Spinal cord (tissue), 10 donors: ENCODE measurements at places on chromosomes 11 and 22.
A peak's percentile ranks its signal among the peaks of the same experiment; 100 is the strongest.

DNA sequence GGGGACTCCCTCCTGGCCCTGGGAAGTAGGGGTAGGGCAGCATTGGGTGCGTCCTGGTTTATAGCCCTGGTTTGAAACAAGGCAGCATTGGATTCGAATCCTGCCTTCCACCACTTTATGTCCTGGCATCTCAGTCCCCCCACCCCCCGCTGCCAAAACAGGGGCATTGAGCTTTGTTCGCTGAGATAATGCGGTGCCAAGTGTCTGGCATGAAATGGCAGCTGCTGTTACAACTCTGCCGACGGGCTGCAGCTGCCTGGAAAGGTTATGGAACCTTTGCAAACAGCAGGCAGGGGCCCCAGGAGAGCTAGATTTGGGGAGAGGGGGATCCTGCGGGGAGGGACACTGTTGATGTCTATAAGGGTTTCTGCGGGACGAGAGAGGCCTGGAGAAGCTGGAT is 1.9 kb downstream of the TST start:
- DNase-seq, result no peak
- H3K4me1 ChIP-seq, result peaks cover 64% of the 10 kb centered on the region
- no peaks in the 10 kb centered on the region for H3K27me3 ChIP-seq
- H3K27ac ChIP-seq, result no peak overlapping the region

DNA sequence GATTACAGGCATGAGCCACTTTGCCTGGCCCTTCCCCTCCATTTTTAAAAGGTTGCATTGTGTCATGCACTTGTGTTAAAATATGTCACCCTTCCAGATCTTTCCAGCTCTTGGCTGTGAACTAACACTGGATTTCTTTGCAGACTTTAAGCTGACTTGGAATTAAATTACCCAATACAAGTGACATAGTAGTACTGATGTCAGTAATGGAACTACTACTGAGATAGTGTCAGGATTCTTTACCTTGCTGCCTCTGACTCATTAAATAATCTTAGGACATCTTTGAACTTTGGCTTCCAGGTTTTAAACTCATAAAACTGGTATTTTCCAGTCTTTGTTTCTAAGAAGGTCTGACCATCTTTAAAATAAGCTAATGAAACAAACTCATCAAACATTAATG is 51.8 kb upstream of the OR4B1 start:
- DNase-seq, result no peak
- H3K27me3 ChIP-seq, result no peaks in the 10 kb centered on the region
- H3K27ac ChIP-seq, result no peak overlapping the region
- peaks cover 15% of the 10 kb centered on the region for H3K36me3 ChIP-seq

GRCh38 chr22:32680895-32681294 is 120.6 kb upstream of the TIMP3 start:
- no peaks in the 10 kb centered on the region for H3K36me3 ChIP-seq
- H3K4me1 ChIP-seq, result no peaks in the 10 kb centered on the region
- H3K4me3 ChIP-seq, result no peak overlapping the region

GRCh38 chr11:129223701-129224149 is 31.6 kb upstream of the ARHGAP32 start:
- no peaks in the 10 kb centered on the region for H3K36me3 ChIP-seq
- DNase-seq, result no peak
- no peak overlapping the region for H3K4me3 ChIP-seq
- H3K27me3 ChIP-seq, result no peaks in the 10 kb centered on the region

GRCh38 chr22:21867528-21868266 is at the start of gene MAPK1:
TSS of gene MAPK1 (minus strand) at chr22:21867645. CDS start at chr22:21867440, 205 bp downstream.
- peak within 1 kb of the TSS; percentile 80 for H3K4me3 ChIP-seq
- H3K27ac ChIP-seq, result peak within 1 kb of the TSS; percentile 89
- H3K36me3 ChIP-seq, result no peaks in the 10 kb centered on the region
- peaks cover 16% of the 10 kb centered on the region for H3K4me1 ChIP-seq
- H3K27me3 ChIP-seq, result no peaks in the 10 kb centered on the region

GRCh38 chr11:64206457-64207255 is at the start of gene FERMT3:
TSS of gene FERMT3 (plus strand) at chr11:64206721. CDS start at chr11:64207365, 644 bp downstream.
- no peak within 1 kb of the TSS for H3K4me3 ChIP-seq
- H3K4me1 ChIP-seq, result peaks cover 23% of the 10 kb centered on the region
- no peak for DNase-seq
- no peaks in the 10 kb centered on the region for H3K27me3 ChIP-seq
- H3K27ac ChIP-seq, result peak within 1 kb of the TSS; percentile 75
- H3K36me3 ChIP-seq, result peaks cover 91% of the 10 kb centered on the region

GRCh38 chr22:42265321-42265720 is 5.1 kb downstream of the TCF20 start:
- peaks cover 5% of the 10 kb centered on the region for H3K4me1 ChIP-seq
- H3K27ac ChIP-seq, result no peak overlapping the region
- no peaks in the 10 kb centered on the region for H3K36me3 ChIP-seq
- DNase-seq, result no peak

- H3K27me3 ChIP-seq, result peaks cover 2% of the 10 kb centered on the region
- H3K36me3 ChIP-seq, result no peaks in the 10 kb centered on the region
- H3K4me3 ChIP-seq, result no peak overlapping the region
- H3K4me1 ChIP-seq, result peaks cover 5% of the 10 kb centered on the region
- DNase-seq, result no peak
Observed at GRCh38 chr22:47276450-47276820, 514.0 kb downstream of the TBC1D22A start.

- no peaks in the 10 kb centered on the region for H3K36me3 ChIP-seq
- DNase-seq, result no peak
- H3K4me1 ChIP-seq, result peaks cover 24% of the 10 kb centered on the region
- H3K27ac ChIP-seq, result no peak overlapping the region
Observed at GRCh38 chr22:49515475-49515874, 312.2 kb downstream of the BRD1 start.

DNA sequence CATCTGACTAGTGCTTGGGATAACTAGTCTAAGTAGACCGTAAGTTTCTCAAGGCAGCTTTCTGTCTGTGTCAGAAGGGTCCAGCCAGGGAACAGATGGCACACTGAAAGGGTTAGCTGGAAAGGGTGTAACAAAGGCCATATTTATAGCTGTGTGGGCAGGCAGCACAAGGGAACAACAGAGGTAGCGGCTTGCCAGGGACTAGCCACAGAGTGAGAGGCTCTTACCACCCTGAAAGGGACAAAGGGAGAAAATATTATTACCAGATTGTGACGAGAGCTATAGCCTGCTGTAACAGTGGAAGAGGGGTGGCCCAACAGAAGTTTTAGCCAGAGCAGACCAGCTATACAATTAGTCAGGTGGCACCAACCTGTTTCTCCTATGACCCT is 129.4 kb downstream of the CCDC34 start:
- H3K36me3 ChIP-seq, result no peaks in the 10 kb centered on the region
- peaks cover 11% of the 10 kb centered on the region for H3K4me1 ChIP-seq
- no peak for DNase-seq
- no peak overlapping the region for H3K27ac ChIP-seq
- H3K27me3 ChIP-seq, result peaks cover 2% of the 10 kb centered on the region
- H3K4me3 ChIP-seq, result no peak overlapping the region

DNA sequence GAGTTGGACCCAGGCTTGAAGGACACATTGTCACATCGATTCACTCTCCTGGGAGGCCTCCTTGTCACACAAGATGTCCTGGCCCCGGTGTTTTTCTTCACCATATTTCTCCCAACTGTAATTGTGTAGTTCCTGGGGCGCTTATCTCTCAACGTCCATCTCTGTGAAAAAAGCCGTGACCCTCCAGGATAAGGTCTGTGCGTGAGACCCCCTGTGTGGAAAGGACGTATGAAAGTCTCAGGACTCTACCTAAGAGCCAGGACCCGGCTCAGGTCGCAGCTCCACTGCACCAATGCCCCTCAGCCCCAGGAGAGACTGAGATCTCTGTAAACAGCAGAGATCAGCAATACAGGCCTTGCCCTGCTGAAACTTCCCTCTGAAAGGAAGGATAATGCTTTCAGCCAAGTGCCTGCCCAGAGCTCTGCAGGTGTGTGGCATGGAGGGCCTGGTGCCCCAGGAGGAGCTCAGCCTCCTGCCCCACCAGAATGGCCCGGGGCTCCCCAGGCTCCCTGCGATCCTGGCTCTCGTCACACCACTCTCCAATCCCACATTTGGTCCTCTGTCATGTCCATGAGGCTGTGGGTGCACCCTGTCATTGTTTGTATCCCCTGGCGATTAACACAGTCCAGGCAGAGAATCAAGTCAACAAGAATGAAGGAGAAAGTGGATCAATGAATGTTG is 119.2 kb upstream of the TMEM45B start:
- no peak for DNase-seq
- H3K27me3 ChIP-seq, result peaks cover 10% of the 10 kb centered on the region
- H3K4me1 ChIP-seq, result peaks cover 10% of the 10 kb centered on the region

DNA sequence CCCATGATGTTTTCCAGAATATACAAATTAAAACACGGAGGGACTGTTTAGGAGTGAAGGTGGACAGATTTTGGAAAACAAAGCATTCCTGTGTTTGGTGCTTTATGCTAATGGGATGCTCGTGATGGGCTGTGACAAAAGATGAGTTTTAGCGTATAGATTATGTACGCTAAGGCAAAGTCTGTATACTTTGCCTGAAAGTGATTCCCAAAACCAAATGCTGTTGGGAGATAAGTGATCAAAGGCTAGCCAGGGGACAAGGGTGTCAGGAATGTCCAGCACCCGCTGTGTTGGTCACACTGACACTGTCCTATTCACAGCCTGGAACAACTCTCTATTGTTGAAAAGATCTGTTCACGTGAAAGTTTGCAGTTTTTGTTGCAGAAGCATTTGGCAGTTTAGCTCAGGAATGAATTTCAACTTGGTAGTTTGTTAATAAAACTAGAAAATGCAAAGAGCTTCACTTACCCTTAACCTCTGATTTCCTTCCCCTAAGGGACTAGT is 1.5 kb downstream of the JAM3 start:
- DNase-seq, result no peak
- H3K4me1 ChIP-seq, result peaks cover 4% of the 10 kb centered on the region
- H3K27ac ChIP-seq, result peak overlapping the region; percentile 90
- peak overlapping the region; percentile 69 for H3K4me3 ChIP-seq
